ENCODE measurements at places on chromosomes 2 and 18.

- DNase-seq, result peak; percentile 44
Measured at GRCh38 chr2:45008296-45009129, 739 bp downstream of the SIX2 start.

DNA sequence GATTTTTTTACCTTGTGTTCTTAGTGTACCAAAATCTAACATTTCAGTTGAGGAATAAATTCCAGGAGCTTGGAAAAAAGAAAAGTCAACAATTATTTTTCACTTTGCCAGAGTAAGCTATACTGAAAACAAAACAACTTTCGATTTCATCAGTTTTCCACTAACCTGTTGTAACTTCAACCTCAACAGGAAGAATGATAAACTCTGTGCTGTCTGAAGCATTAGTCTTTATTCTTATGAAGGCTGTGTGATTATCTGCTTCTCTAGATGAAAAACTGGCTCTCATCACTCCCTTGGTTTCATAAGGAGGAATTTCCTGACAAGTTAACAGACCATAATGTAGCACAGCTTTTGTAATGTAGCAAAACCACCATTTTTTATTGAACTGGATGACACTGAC is 121.2 kb downstream of the ZAP70 start:
- DNase-seq, result no peak

DNA sequence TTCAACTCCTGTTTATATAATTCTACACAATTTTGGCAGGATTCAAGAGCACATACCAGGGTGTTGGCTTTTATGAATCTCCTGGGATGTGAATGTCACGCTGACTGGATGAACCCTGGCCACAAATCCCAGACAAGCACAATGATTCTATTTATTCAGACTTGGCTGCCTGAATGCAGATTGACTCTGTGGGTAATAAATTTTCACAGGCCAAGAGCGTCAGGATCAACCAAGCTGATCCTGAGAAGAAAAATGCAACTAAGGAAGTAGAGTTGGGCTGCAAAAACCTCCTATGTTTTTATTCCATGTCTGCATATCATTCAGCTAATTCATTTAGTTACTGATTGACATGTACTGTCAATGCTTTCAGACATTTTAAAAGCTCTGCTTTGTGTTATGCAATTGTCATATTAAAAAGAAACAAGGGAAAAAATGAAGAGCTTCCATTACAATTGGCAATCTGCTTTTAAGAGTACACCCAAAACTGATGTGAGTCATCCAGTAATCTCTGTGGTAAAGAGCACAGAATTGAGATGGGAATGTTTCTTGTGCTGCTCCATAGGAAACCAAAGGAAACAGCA is 173.0 kb upstream of the REV1 start:
- peak; percentile 21 for DNase-seq

GRCh38 chr2:28707592-28707991 is 44.0 kb upstream of the PPP1CB start:
- DNase-seq, result no peak

DNA sequence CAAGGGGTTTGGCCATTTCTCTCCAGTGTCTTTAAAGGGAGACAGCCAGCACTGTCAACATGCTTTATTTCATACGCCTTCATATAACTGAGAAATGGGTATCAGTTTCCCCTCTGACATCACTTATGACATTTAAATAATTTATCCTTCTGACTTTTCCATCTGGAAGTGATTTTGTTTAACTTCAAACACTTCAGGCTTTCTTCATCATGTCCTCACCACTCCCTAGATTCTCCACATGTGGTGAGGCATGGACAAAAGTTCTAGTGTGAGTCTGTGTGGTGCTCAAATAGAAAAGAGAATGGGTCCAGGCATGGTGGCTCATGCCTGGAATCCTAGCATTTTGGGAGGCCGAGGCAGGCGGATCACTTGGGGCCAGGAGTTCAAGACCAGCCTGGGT is 158.6 kb downstream of the TXNL1 start:
- no peak for DNase-seq

- no peak for DNase-seq
Measured at GRCh38 chr2:88865801-88866371, 174.4 kb downstream of the RPIA start.

GRCh38 chr2:85303780-85304531 is 23.8 kb downstream of the TGOLN2 start:
- DNase-seq, result no peak

GRCh38 chr2:160891353-160891740 is 268.9 kb upstream of the TANK start:
- DNase-seq, result no peak

DNA sequence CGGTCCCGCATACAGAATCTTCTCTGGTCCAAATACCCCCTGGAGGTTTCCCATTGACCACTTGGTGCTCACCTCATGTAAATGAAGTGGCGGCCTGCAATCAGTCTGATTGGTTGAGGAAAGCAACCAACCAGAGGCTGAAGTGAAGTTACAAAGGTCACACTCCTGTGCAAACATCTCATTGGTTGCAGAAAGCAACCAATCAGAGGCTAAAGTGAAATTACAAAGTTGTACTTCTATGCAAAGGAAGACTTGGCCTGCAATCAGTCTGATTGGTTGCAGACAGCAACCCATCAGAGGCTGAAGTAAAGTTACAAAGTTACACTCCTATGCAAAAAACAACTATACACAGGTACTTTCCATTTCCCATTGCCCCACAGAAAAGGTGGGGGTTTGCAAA is 2.5 kb upstream of the SP100 start:
- peak; percentile 60 for DNase-seq

- DNase-seq, result no peak
Measured at GRCh38 chr2:96907115-96908041, 37.5 kb upstream of the SEMA4C start.

DNA sequence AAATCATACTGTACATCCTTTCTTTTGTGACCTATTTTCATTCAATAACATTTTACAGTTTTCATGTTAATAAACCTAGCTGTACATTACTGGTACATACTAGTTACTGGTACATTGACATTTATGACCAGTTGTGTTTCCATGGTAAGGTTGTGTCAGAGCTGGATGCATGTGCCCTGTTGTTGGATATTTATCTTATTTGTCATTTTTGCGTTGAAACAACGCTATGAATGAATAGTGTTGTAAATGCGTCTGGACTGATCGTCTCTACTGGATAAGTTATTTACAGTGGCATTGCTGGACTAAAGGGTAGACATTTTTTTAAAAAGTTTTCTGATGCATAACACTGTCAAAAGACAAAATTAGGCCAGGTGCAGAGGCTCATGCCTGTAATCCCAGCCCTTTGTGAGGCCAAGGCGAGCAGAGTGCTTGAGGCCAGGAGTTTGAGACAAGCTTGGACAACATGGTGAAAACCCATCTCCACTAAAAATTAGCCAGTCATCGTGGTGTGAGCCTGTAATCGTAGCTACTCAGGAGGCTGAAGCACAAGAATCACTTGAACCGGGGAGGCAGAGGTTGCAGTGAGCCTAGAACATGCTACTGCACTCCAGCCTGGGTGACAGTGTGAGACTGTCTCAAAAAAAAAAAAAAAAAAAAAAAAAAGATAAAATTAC is 40.2 kb downstream of the MCFD2 start:
- no peak for DNase-seq

GRCh38 chr2:212181646-212182045 is 357.0 kb downstream of the ERBB4 start:
- no peak for DNase-seq

DNA sequence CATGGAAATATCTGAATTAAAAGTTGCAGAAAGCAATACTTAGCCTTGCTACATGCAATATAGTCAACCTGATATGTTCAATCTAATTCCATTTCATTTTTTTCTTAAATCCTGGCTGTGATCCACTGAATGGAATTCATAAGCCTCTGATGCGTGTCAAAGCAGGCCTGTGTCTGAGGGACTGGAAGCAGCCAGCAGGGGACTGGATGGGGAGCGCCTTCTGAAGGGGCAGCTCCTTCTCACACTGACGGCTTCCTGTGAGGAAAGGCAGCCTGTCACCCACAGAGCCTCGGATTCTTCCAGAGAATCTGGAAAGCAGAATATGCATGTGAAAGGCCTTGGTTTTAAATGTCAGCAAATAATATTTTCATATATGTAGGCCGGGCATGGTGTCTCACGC is 73.5 kb downstream of the KCNF1 start:
- no peak for DNase-seq

GRCh38 chr2:144452169-144452988 is 67.5 kb downstream of the ZEB2 start:
- DNase-seq, result no peak

DNA sequence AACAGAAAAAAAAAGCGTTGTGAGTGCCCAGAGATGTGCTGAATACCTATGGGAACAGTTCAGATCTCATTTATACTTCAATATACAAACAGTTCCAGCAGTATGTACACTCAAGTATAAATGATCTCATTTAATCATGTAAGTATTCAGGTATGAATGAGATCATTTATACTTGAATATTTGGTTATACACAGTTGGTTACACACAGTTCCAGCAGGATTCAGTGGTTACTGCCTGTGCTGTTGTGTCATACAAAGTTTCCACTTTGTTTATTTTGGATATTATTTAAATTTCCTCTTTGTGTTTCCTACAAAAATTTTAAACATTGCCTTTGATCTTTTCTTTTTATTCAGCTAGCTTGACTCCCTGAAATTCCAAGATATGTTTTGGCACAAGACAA is 293.5 kb upstream of the SLC39A10 start:
- no peak for DNase-seq

DNA sequence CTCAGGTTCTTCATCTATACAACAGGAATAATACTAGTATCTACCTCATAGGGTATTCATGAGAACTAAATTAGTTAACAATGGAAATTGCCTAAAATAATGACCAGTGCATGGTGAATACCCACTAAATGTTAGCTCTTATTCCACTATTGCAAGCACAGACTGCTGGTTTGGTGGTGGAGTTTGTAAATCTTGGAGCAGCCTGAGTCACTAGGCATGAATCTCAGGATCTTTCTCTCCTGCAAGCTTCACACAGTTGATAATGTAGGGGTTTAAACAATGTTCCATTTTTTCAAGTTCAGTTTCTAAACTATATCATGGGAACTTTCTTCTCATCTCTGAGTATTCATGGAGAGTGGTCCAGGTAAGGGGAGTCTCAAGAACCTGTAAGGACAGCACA is 84.0 kb downstream of the OSR1 start:
- DNase-seq, result no peak

DNA sequence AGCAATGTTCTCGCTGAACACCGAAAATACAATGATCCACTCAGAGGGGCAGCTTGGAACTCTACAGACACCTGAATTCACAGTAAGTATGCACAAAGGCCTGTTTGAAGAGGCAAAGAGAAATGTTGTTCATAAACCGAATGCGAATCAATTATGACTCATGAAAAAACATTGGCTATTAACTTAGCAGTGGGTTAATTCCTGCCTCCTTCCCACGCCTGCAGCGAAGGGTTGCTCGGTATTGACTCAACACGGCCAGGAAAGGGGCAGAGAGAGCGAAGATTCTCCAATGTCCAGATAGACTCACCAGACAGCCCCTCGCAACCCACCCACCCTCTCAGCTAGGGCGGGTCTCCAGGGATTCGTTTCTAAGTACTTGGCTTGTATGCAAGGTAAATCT is 9.4 kb downstream of the CRACDL start:
- no peak for DNase-seq

DNA sequence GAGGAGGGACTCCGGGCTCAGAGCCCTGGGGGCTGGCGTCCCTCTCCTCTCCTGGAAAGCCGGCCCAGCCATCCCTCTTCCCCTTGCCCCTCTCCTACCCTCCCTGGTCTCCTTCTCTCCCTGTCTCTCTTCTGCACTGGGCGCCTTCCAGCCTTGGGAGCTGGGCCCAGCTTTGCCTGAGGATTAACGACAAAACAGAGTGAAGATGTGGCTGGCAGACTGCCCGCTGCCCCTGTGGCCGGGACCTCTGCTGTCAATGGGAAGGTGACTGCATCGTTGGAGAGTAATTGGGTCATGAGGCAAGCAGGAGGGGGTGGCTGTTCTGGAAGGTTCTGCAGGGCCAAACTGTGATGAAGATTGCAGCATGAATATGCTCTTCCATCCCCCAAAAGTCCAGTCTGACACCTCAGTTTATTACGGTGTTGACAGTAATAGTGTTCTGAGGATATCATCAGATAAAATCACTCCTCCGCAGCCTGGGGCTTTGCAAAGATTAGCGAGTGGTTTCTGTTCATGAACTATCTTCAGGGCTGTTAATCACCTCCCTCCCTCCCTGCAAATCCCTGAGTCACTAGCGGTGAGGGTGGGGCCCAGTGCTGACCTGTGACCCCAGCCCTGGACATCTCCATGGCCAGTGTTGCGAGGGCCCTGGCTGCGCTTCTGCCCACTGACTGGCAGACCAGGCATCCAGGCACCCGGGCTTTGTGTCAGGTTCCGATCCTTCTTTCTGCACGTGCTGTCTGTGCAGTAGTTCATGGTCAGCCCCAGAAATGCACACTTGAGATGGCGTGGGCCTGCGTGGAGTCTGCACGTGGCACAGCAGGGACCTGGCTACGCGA is 23.0 kb downstream of the RTP5 start:
- DNase-seq, result no peak

- no peak for DNase-seq
Measured at GRCh38 chr2:196234672-196235071, 63.3 kb upstream of the STK17B start.

GRCh38 chr18:26531605-26532298 is 16.6 kb downstream of the KCTD1 start:
- no peak for DNase-seq

GRCh38 chr2:162123806-162124758 is 28.0 kb downstream of the GCG start:
- DNase-seq, result peak; percentile 70

GRCh38 chr18:21894619-21895367 is 154.2 kb downstream of the MIB1 start:
- DNase-seq, result no peak

GRCh38 chr18:49778826-49779465 is 34.4 kb downstream of the ACAA2 start:
- no peak for DNase-seq

DNA sequence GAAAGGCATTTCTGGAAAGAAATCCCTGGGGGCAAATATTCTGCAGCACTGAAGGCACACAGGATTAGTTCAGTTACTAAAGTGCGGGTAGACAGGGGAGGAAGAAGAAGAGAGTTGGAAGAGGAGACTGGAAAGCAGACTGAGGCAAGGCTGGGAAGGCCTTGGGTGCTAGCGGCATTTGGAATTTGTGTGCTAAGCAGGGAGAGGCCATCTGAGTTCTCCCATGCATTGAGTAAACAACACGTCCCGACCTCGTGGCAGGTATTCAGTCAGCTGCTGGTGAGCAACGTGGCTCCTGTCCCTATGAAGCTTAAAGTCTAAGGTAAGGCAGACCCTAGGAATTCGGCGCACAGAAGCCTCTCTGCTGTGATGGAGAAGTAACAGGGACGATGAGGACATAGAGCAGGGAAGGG is 30.7 kb downstream of the ATP8B1 start:
- DNase-seq, result peak; percentile 79

DNA sequence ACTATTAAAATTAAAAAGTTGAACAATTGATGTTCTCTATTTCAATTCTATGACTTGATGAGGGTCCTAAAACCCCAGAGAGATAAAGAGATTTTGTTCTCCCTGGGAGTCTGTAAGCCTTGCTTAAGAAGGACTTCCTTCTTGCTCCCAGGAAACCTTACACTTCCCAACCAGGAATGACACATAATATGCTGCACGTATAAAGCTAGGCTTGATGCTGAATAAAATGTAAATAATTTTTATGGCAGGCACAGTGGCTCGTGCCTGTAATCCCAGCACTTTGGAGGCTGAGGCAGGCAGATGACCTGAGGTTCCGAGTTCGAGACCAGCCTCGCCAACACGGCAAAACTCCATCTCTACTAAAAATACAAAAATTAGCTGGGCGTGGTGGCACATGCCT is 27.8 kb downstream of the SPIRE1 start:
- no peak for DNase-seq

GRCh38 chr2:62180975-62181374 is 14.9 kb upstream of the B3GNT2 start:
- no peak for DNase-seq

- DNase-seq, result no peak
Measured at GRCh38 chr2:59677158-59677557, 876.3 kb downstream of the BCL11A start.

Measured in small intestine (tissue), 16 donors.